ENCODE measurements at places on chromosomes 3 and 15.

- DNase-seq = no peak
These were observed 29.8 kb downstream of the GOLGA8S start for GRCh38 chr15:23384371-23384770.

- no peak for DNase-seq
These were observed 1.3 kb downstream of the DNAH1 start for GRCh38 chr3:52317208-52318000.

- DNase-seq = no peak
These were observed 516.7 kb downstream of the MECOM start for GRCh38 chr3:169146866-169147237.

- no peak for DNase-seq
These were observed 6.2 kb downstream of the SUCLG2 start for GRCh38 chr3:67648229-67648628.

- DNase-seq = no peak
These were observed 130.4 kb downstream of the FEZF2 start for GRCh38 chr3:62242831-62243509.

GRCh38 chr3:186930143-186930640, at the start of gene ST6GAL1:
Gene ST6GAL1 (plus strand): TSS chr3:186930526. CDS start chr3:187042704, 112,178 bp downstream.
- peak; percentile 82 for DNase-seq

- DNase-seq = no peak
These were observed 38.0 kb upstream of the RFTN1 start for GRCh38 chr3:16551342-16551976.

- no peak for DNase-seq
These were observed 36.1 kb upstream of the PYDC2 start for GRCh38 chr3:191424881-191425280.

GRCh38 chr3:123341-123740, 73.2 kb upstream of the CHL1 start:
- no peak for DNase-seq

GRCh38 chr15:59741274-59741906, 52.3 kb upstream of the BNIP2 start:
- peak; percentile 25 for DNase-seq

DNA sequence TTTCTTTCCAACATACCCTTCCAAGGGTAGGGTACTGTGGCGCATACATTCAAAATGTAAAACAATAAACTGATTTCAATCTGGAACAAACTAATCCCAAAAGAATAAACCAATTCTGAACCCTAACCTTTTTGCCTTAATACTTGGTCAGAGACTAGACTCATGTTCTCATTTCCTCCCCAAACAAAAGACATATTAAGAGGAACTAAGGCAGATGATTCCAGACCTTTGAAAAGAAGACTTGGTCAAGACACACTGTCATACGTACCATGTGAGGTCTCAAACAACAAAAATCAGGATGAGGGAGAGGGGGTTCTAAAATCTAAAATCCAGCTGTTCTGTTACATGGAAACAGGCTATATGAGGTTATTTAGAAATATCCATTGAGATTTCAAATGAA, 102.1 kb downstream of the RFTN1 start:
- no peak for DNase-seq

DNA sequence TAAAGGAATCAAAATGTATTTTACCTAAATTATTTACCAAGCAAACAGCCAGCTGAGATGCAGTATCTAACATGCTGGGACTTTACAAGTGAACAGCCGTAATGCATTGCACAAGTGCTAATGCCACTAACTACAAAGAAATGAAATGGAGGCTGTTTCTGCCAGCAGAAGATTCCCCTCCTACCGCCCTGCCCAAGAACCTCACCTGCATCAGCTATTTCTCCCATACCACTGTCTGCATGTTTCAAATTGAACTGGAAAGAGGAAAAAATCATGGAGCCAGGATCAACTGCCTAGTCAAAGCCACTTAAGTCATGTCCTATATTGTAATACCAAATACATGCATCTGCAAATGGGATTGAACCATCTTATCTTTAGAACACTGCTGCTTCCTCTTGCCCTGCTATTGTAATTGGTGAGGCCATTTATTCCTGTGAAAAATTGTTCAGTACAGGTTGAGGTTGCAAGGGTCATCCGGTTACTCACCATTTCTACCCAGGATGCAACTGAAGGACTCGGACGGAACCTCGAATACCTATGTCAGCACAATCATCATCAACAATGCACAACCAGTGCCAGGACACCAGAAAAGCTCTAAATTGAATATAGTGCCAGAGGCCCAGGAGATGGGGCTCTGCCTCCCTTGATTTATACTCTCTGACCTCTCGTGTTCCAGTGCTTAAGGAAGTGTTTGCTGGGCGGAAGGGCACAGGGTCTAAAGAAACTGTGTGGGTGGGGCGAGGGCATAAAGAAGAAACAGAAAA, 27.5 kb downstream of the ANXA2 start:
- DNase-seq = no peak

GRCh38 chr15:63876085-63876662, 42.4 kb upstream of the HERC1 start:
- peak; percentile 13 for DNase-seq

- no peak for DNase-seq
These were observed 9.3 kb downstream of the PXYLP1 start for GRCh38 chr3:141240687-141241615.

GRCh38 chr15:81940467-81941451, 105.1 kb downstream of the MEX3B start:
- no peak for DNase-seq

GRCh38 chr3:16978234-16978920, 93.6 kb downstream of the PLCL2 start:
- DNase-seq = no peak

DNA sequence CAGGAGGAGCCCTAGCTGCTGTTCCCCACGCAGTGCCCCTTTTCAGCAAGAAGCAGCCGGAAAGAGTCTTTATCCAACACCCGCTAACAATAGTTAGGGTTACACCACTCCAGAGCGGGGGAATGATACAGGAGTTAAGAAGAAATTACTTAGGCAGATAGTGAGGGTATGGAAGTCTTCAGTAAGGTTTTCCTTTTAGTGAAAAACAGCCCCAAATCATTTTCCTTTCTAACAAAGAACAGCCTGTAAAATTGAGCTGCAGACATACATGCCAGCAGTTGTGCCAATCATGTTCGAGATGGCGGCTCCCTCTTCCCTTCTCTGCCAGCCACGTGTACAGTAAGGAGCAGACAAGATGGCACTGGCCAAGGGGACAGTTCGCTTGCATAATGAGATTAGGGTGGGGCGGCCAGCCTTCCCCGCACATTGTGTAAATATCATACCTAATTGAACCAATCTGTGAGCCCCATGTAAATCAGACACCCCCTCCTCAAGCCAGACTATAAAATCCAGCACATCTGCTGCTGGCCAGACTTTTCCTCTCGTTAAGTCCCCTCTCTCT, 18.5 kb upstream of the SENP5 start:
- no peak for DNase-seq

GRCh38 chr3:94356581-94356980, 293.7 kb downstream of the NSUN3 start:
- DNase-seq = no peak

DNA sequence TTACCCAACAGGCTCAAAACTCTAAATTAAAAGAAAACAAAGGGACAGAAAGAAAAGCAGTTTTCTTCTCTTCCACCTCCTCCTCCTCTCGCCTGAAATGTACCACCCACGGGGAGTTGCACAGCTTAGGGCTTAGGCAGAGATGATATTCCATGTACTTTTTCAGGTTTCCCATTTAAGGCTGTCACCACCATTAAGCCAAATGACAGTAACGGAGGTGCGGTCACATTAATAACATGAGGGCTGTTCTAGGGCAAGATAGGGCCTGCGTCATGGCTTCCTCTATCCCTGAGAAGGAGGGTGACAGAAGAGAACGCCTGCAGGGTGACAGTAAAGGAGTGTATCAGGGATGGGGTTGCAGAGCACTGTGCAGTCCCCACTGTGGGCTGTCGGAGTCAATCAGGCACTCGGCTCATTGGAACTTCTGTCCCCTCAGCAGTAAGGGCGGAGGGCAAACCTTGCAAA, 51.7 kb upstream of the TJP1 start:
- DNase-seq = no peak

GRCh38 chr3:29412110-29412509, 131.2 kb downstream of the RBMS3 start:
- peak; percentile 79 for DNase-seq

DNA sequence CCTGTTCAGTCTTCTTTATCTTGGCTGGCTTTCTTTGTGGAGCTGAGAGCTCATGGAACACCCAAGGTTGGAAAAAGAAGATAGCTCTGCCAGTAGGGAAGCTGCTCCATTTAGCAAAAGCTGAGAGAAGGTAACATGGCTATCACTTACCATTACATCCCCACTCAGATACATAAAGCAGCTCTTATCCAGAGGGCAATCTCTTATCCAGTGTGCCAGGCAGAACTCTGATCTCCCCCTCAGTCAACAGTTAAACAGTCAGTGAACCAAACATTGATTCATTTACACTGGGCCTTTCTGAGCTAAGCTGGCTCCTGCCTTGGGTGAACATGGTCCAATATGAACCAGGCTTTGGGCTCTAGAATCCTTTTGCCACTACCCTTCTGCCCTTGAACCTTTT, 624.2 kb downstream of the NTRK3 start:
- no peak for DNase-seq

DNA sequence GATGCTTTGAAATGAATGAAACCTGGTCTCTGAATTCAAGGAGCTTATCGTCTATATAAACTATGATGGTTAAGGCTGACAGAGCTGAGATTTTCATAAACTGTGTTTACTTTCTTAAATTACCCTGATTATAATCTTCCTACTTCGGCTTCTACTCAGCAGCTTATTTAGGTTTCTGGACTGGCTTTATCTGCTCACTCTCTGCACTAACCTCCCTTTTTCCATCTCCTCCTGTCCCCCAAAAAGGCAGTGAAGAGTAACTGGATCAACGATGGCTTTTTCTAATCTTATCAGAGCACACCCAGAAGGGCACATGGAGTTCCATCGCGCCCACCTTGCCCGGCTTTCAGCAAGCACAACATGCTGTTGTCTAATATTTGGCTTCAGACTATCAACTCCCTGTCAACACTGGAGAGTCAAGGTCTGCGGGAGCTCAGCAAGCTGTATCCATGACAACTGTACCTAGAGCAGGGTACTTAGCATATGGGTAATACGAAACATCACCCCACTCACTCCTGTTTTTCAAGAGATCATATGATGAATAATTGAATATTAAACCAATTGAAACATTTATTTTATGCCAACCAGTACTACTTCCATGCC, 417.3 kb downstream of the GABRB3 start:
- DNase-seq = no peak

GRCh38 chr3:120119846-120120510, 25.7 kb upstream of the GSK3B start:
- DNase-seq = no peak

DNA sequence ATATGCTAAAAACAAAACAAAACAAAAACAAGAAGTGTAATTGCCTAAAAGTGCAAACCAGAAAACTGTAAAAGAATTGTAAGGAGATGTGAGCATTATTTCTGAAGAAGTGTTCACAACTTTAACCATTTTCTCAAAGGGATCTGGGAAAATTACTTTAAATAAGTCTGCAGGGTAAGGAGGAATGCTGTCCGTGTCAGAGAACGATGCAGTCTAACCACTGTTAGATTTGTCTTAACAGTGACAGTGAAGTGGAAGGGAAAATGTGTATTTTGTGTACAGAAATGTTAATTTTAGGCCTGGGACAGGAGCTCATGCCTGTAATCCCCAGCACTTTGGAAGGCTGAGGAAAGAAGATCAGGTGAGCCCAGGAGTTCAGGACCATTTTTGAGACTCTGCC, 95.7 kb downstream of the DLG1 start:
- DNase-seq = no peak

GRCh38 chr3:45322616-45323015, 65.8 kb upstream of the LARS2 start:
- no peak for DNase-seq

DNA sequence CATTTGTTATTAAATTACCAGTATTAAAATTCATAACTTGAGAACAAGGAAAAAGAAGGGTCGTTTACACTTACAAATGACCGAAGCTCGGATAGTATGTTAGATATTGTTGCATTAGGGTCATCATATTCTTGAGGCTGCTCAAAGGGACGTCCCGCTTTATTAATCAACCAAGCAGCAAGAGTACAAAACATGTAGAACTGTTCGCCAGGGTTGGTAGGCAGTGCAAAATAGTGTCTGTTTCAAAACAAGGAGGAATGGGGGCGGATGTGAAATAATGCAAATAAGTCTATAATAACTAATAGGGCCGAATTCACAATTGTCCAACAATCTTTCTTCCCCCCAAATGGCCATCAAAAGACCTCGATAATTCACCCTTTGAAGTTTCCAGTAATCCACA, 2.9 kb downstream of the IFT57 start:
- DNase-seq = no peak

DNA sequence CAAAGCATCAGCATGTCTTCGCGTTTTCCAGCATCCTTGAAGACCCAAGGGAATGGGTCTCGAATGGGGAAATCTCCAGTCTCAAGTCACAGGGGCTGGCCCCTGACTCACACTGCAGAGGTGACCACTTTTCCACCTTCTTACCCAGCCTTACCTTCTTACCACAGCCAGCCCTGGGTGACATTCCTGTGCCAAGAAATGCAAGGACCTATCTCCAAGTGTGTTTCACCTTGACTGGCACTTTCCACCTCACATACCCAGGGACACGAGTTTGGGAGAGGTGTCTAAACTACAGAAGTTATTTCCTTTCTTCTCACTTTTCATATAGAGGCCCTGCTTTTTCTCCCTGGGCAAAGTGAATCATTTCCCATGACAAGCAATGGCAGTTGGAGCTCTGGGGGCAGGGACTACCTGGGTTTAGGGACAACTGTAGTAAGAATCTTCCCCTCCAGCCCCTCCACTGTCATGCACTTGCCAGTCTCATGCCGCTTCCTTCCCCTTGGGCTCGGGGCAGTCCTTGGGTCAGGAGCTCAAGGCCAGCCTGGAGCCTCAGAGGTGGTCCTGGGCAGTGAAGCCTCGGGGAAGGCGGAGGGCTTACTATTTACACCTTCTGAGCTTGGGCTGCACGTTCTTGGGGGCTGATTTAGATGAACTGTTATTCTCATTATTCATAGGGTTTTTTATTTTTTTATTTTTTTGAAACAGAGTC, 16.8 kb downstream of the PAQR5 start:
- DNase-seq = no peak

GRCh38 chr3:41808152-41808551, 153.8 kb downstream of the ULK4 start:
- peak; percentile 17 for DNase-seq

GRCh38 chr15:25797511-25797935, 65.6 kb downstream of the ATP10A start:
- no peak for DNase-seq

- DNase-seq = no peak
These were observed 82.3 kb upstream of the DGKG start for GRCh38 chr3:186444288-186444687.

GRCh38 chr3:168266335-168266734, 170.6 kb upstream of the GOLIM4 start:
- no peak for DNase-seq
